ENCODE measurements at places on chromosomes 16 and 17. TPM values are rescaled to one million over a fixed set of nuclear protein-coding genes. Genes with fewer than 3 reads are reported as not detected.

GRCh38 chr16:3028716-3029319 is 5.0 kb downstream of the THOC6 start:
- peaks cover 31% of the 10 kb centered on the region for H3K4me1 ChIP-seq
- no peak overlapping the region for H3K27ac ChIP-seq
- no peaks in the 10 kb centered on the region for H3K36me3 ChIP-seq
- H3K4me3 ChIP-seq = no peak overlapping the region
- DNase-seq = no peak

RPTOR gene
- total RNA-seq = 64.7 TPM

DNA sequence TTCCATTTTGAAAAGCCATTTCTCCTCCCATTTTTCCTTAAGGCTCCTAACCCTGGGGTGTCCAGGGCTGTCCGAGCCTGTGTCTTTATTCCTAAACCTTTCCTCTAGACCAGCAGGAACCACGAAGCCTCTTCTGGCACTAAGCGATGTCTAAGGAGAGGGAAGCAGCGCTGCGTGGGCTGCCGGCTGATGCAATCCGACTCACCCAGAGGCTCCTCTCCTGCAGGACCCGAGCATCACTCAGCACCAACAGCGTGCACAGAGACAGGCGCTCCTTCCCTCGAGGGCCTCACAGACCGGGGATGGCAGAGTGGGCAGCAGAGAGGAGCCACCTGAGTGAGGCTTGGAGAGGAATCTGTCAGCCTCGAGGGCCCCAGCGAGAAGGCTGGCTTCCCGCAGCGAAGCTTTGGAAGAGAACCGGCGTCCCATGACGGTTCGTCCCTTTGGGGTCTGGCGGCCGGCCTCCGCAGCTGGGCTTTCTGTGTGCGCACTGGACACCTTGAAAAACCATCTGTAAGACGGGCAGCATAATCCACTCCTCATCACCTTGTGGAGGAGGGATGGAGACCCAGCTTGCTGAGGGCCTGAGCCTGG is 174.3 kb downstream of the FOXL1 start:
- DNase-seq = no peak
- H3K27me3 ChIP-seq = peaks cover 7% of the 10 kb centered on the region
- H3K4me3 ChIP-seq = no peak overlapping the region
- no peak overlapping the region for H3K27ac ChIP-seq

GRCh38 chr17:82976982-82977488 is 102.4 kb upstream of the METRNL start:
- no peak for DNase-seq
- peaks cover 25% of the 10 kb centered on the region for H3K4me1 ChIP-seq
- H3K27me3 ChIP-seq = no peaks in the 10 kb centered on the region
- no peak overlapping the region for H3K27ac ChIP-seq
- H3K36me3 ChIP-seq = no peaks in the 10 kb centered on the region
- H3K4me3 ChIP-seq = no peak overlapping the region

MYH2 gene
- total RNA-seq = not detected

DNA sequence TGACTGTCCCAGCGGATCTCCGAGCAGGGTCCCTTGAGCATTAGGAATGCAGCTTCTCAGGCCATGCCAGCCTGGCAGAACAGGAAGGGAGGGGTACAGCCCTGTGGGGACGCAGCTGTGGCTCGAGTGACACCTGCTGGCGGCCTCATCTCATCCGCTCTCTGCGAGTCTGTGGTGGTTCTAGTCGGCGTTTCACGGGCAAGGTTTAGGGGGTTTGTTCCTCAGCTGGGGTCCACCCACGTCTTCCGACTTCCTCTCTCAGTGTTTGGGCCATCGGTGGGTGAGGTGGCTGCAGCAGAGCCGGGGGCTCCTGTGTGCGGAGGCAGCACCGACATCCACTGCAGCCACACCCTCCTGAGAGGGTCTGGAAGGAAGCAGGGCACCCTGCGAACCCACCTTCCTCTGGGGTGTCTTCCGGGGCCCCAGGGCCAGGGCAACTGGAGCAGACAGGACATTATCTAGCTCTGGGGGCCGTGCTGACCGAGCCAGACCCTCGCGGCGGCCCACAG is 33.3 kb downstream of the JPH3 start:
- peak overlapping the region; percentile 49 for H3K27ac ChIP-seq
- peak overlapping the region; percentile 28 for H3K4me3 ChIP-seq
- peaks cover 13% of the 10 kb centered on the region for H3K4me1 ChIP-seq

DNA sequence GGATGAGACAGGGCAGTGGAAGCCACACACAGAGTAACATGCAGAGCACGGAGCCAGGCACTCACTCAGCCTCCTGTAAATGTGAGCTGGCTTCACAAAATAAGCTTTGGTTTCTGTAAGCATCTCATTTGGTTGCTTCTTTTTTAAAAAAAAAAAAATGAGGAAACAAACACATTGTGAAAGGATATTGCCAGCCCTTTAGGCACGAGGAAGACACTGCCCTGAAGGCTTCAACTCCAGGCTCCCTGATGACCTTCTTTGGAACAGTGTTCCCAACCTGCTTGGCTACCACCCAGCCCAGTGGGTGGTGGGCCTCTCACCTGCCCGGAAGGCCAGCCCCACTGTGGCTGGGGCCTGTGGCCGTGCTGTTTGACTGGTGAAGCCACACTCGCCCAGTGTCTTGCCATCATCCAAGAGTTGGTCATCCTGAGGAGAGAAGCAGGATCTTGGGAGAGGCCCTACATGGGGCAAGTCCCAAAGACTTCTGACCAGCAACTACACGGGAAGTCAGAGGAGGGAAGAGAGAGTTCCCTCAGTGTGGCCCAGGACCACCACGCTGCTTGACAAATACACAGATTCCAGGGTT is 1.9 kb downstream of the ELOB start:
- no peaks in the 10 kb centered on the region for H3K27me3 ChIP-seq
- H3K4me1 ChIP-seq = peaks cover 29% of the 10 kb centered on the region
- no peak overlapping the region for H3K27ac ChIP-seq
- H3K36me3 ChIP-seq = no peaks in the 10 kb centered on the region
- no peak for DNase-seq
- H3K4me3 ChIP-seq = no peak overlapping the region

ADCY9 gene
- total RNA-seq = 1.7 TPM

STAT3 gene
- total RNA-seq = 151 TPM

- H3K36me3 ChIP-seq = no peaks in the 10 kb centered on the region
- peak overlapping the region; percentile 23 for H3K4me3 ChIP-seq
- H3K27ac ChIP-seq = no peak overlapping the region
- DNase-seq = peak; percentile 11
- H3K27me3 ChIP-seq = no peaks in the 10 kb centered on the region
Observed at GRCh38 chr17:70622368-70623260, 453.3 kb downstream of the KCNJ2 start.

CSNK2A2 gene
- 69.4 TPM for total RNA-seq
